ENCODE measurements at places on chromosomes 6 and 20. TPM values are rescaled to one million over a fixed set of nuclear protein-coding genes. Genes with fewer than 3 reads are reported as not detected.

The GABBR1 gene
- 7.2 TPM for total RNA-seq

The ABHD16B gene
- not detected for total RNA-seq

The TSPYL1 gene
- 51.6 TPM for total RNA-seq

The PCK1 gene
- not detected for total RNA-seq

The SIRPD gene
- total RNA-seq, result not detected

The TSHZ2 gene
- 0.65 TPM for total RNA-seq

The PIGT gene
- 13.0 TPM for total RNA-seq

The SCRT2 gene
- total RNA-seq, result not detected

The BPIFB4 gene
- total RNA-seq, result not detected

The PKHD1 gene
- not detected for total RNA-seq

The AK9 gene
- 2.8 TPM for total RNA-seq

The AVP gene
- total RNA-seq, result not detected

The ATXN1 gene
- 7.6 TPM for total RNA-seq

The NR2E1 gene
- total RNA-seq, result not detected

The SLC17A4 gene
- total RNA-seq, result not detected

The SIGLEC1 gene
- total RNA-seq, result not detected

The OR2H2 gene
- total RNA-seq, result not detected

The METTL24 gene
- 0.06 TPM for total RNA-seq

The CCN6 gene
- total RNA-seq, result not detected

The DDO gene
- 0.16 TPM for total RNA-seq

The GRIK2 gene
- total RNA-seq, result 0.13 TPM

The OPN5 gene
- not detected for total RNA-seq

The OR12D1 gene
- not detected for total RNA-seq

The TRIM40 gene
- total RNA-seq, result not detected

The C20orf96 gene
- total RNA-seq, result 4.2 TPM

The XKR7 gene
- not detected for total RNA-seq

The CLPSL1 gene
- not detected for total RNA-seq

The CCN5 gene
- total RNA-seq, result not detected

The PPIL6 gene
- 0.16 TPM for total RNA-seq
